ENCODE measurements at places on chromosomes 2 and 18.

DNA sequence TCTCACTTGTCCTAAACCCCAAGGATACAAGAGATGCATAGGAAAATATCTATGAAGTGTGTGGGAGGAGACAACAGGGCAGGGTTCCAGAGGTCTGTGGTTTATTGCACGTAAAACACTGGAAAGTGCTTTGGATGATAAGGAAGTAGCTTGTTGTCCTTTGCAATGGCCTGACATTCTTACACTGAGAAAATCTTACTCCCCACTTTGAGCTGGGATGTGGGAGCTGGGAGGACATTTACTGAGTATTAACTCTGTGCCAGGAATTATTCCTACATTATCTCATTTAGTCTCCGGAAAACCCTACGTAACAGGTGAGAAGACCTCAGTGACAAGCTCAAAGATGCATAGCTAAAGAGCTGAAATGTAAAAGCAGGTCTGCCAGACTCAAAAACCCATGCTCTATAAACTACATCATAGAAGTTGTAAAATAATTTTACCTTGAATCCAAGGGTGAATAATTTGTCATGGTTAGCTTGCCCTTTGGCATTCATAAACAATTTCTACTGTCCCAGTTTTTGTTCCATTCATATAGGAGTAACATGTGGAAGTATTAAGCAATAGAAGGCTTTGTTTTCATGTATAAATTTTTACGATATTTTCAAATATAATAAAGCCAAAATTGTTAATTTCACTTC, 9.2 kb upstream of the GALNT3 start:
- DNase-seq: no peak

DNA sequence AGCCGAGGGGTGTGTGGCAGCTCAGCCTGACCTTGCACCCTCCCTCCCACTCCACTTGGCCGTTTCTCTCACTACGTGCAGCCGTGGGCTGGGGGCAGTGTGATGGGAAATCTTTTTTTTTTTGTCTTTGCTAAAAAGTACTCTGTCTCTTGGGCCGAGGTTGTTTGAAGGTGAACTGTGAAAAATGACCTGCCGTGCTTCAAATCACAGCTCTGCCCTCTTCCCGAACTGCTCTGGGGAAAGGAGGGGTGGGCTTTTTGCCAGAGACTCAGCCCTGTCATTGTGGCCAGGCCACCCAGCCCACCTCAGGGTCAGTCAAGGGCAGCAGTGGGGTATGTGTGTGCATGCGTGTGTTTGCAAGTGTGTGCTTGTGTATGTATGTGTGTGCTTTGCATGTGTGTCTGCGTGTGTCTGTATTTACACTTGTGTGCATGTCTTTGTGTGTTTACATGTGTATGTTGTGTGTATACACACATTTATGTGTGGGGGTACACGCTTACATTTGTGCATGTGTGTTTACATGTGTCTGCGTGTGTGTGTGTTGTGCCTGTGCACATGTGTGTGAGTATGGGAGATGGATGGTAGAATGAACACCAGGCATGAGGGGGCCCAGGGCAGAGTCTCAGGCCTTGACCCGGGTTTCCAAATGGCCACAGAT, 61.3 kb upstream of the HAAO start:
- no peak for DNase-seq

GRCh38 chr18:21129566-21130216, 18.1 kb upstream of the ROCK1 start:
- no peak for DNase-seq

GRCh38 chr2:68908392-68908970, 37.3 kb upstream of the BMP10 start:
- peak; percentile 71 for DNase-seq

- no peak for DNase-seq
Observed at GRCh38 chr2:74676331-74676730, 22.3 kb downstream of the SEMA4F start.

GRCh38 chr2:136217996-136218395, 100.0 kb upstream of the CXCR4 start:
- DNase-seq: no peak

- no peak for DNase-seq
Observed at GRCh38 chr2:6952101-6952500, 34.9 kb downstream of the RNF144A start.

DNA sequence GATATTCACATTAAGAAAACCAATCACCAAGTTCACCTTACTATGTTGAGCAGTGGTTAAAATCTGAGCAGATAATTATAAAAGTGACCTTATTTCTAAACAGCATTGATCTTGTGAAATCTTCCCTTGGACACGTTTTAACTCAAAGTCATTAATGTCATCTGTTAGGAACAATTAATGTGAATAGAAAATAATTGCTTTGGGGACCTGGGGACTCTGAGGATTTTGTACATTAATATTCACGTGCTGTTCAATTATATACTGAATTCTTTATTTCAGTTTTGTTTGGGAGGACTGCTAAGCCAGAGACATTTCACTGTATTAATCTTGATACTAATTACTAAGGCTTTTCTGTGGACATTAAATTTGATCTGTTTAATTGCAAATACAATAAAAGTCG, 127.1 kb upstream of the LYPD1 start:
- DNase-seq: no peak

- DNase-seq: no peak
Observed at GRCh38 chr2:10790228-10790973, 22.2 kb downstream of the PDIA6 start.

DNA sequence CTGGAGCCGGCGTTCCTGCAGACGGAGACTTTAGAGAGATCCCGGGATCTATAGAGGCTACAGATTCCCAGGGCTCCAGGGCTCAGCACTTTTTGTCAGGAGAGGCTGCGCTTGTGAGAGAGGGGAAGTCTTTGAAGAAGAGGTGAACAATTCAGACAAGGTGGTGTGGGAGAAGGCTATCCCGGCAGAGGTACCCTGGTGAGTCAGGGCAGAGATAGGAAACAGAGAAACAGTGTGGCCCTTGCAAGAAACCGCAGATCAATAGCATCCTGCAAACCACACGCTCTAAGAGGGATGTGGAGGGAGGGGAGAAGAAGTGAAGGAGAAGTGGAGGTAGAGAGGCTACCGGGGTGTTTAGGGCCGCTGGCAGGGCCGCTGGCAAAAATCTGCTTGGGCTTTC, 160.5 kb upstream of the APCDD1 start:
- no peak for DNase-seq

GRCh38 chr2:181281206-181281832, 175.9 kb upstream of the ITGA4 start:
- peak; percentile 69 for DNase-seq

DNA sequence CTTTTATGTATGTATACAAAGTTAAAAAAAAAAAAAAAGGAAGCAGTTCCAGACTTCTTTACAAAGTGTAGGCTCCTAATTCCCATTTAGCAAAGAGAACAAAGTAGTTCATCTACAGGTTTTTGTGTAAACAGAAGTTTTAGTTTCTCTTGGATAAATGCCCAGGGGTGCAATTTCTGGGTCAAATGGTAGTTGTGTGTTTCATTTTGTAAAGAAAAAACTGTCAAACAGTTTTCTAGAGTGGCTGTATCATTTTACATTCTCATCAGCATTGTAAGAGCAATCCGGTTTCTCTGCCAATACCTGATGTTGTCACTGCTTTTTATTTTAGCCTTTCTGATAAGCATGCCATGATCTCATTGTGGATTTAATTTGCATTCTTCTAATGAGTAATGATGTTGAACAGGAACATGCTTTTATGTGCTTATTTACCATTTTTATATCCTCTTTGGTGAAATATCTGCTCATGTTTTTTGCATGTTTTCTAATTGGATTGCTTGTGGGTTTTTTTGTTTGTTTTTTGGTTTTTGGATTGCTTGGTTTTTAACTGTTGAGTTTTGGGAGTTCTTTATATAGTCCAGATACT, 16.6 kb upstream of the PSME4 start:
- peak; percentile 80 for DNase-seq

GRCh38 chr2:127630096-127630863, 15.7 kb upstream of the GPR17 start:
- no peak for DNase-seq

DNA sequence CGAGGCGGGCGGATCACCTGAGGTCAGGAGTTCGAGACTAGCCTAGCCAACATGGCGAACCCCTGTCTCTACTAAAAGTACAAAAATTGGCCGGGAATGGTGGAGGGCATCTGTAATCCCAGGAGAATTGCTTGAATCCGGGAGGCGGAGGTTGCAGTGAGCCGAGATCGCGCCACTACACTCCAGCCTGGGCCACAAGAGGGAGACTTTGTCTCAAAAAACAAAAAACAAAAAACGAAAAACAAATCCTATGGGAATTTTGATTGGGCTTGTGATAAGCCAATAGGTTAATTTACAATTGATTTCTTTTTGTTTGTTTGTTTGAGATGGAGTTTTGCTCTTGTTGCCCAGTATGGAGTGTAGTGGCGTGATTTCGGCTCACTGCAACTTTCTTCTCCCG, 24.2 kb upstream of the TOGARAM2 start:
- DNase-seq: no peak

DNA sequence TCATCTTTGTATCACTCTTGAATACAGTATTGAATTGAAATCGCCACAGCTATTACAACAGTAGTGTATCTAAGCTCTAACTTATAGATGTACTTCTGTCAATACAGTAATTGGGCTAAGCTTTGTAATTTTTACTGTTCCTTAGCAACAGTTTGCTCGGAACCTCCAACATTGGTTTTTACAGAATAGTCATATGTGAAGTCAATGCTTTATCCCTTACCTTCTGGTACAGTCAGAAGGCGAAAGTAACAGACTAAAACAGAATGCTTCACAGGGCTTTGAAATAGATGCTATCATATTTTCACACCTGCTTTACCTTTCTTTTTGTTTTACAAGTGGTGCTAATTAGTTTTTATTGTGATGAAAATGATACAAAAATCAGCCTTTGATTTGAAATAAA, 46.9 kb upstream of the CYP20A1 start:
- no peak for DNase-seq

DNA sequence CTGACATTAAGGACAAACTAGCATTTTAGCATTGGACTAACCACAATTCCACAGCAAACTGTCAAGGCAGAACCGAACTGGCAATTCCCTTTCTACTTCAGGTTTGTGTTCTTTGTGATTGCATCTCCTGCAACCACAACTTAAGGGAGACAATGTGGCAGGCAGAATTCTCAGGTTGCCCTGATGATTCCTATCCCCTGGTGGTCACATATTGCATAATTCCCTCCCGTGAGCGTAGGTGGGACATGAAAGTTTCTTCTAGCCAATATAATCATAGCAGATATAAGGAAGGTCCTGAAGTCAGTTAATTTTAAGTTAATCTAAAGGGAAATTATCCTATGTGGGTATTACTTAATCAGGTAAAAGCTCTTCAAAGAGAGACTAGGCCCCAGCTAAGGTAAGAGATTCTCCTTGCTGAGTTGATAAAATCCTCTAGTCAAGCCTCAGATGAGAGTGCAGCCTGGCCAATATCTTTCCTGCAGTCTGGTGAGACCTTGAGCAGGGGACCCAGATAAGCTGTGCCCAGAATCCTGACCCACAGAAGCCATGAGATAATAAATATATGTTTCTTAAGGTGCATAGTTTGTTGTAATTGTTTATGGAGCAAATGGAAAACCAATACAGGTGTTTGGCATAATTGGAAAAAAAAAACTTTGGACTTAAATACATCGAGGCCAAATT, 45.9 kb upstream of the TNP1 start:
- DNase-seq: no peak

DNA sequence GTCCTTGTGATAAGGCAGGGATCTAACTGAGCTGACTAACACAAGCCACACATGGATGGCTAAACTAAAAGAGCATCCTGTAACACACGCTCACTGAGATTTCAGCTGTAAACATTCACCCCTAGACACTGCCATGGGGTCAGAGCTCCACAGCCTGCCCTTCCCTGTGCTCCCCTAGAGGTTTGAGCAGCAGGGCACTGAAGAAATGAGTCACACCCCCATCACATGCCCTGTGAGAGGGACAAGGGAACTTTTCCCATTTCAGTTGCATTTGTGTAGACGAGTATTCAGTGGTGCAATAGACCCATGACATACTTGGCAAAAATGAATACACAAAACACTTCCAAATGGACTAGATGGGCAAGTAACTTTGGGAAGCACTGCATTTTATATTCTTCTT, 402.4 kb upstream of the LRRTM1 start:
- no peak for DNase-seq

GRCh38 chr2:159744363-159744762, 32.1 kb downstream of the MARCHF7 start:
- DNase-seq: no peak

DNA sequence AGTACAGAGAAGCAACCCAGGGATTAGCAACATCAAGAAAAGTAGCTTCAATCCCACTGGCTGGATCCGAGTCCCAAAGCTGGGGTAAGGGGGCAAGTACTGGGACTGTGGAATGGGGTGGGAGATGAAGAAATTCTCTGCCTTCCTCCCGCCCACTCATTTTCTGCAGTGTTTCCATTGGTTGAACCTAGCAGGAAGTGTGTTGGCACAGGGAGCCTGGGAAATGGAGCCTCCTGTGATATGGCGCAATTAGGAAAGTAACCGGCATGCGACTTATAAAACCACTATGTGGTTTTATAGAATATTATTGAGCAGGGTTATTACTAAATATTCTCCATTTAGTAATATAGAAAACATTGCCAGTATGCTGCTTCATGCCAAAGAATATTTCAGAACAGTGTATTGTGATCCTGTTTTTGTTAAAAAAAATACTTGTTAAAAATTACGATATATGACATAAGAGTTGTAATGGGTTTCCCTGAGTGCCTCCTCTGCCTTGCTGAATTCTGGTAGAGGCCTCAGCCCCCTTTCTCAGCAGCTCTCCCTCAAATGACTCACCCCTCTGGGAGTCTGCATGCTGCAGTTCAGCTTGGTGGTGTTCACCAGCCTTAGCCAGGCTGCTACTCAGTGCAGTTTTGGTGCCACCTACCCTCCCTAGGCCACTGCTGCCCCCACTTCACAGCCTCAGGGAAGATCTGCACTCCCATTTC, 60.5 kb downstream of the HK2 start:
- no peak for DNase-seq

GRCh38 chr2:14756122-14756541, 123.6 kb downstream of the LRATD1 start:
- no peak for DNase-seq

- DNase-seq: no peak
Observed at GRCh38 chr2:26235089-26235488, 9.3 kb downstream of the HADHA start.

GRCh38 chr2:198639580-198639979, 818.2 kb downstream of the SATB2 start:
- no peak for DNase-seq

DNA sequence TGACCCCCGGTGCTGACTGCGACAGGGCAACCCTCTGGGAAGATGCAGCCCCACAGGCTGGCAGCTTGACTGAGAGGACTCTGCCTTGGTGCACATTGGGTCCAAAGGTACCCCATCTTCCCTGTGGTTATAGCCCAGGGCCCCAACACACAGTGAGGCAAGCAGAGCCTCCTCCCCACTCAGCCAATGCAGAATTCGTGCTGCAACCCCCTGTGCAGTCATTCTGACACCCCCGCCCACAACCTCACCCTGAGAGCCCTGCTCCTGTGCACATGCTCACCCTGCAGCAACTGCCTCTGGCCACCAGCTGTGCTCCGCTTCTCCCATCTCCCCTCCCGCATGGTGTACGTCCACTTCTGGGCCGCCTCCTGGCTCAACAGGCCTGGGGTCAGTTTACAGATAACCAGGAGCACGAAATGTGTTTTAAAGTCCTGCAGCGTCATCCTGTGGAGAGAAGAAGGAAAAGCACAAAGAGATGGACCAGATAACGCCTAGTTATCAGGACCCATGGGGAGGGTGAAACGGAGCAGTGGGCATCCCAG, 24.4 kb downstream of the CAPN14 start:
- DNase-seq: no peak
